ENCODE measurements at places on chromosomes 5 and 9. TPM values are rescaled to one million over a fixed set of nuclear protein-coding genes. Genes with fewer than 3 reads are reported as not detected.

- DNase-seq = no peak
Measured at GRCh38 chr9:72384710-72385485, 19.9 kb upstream of the ZFAND5 start.

- no peak for DNase-seq
Measured at GRCh38 chr5:178223828-178224335, 8.7 kb downstream of the PHYKPL start.

DNA sequence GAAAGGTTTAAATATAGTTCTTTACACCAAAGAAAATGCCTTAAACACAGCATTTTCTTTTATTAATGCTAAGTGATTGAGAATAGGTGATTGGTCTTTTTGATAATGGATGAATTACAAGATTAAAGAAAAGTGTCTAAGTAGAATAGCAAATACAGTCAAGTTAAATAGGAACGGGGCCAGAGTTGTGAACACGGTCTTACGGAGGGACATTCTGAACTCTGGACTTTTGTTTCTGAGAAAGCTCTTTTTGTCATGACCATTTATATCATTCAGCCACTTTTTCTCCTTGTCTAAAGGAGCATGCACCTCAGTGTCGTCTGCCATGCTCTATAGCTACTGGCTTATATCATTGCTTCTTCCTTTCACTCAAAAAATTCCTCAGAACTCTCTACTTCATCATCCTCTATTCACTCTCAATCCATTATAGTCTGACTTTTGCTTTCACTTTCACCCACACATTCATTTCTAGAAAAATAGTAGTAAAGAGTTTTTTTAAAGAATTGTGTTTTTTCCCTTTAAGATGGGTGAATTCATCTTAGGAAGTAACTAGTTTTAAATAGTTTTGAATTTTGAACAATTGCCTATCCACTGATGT is 263.0 kb upstream of the FBXL7 start:
- DNase-seq = no peak

DNA sequence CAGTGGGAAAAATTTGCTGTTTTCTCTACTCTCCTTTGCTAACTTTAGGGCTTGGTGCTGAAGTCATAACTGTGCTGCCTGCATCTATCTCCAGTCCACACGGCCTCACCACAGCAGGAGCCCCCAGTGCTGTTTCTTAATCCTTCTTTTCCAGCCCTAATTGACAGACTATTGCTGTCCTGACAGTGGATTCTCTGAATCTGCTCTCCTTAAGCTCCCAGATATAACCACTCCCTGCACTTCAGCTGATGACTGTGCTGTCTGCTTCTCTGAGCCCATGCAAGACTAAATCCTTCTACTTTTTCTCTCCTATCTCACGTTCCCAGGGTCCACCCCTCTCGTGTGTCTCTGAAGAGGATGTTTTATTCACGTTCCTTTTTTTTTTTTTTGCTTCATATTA is 19.7 kb upstream of the GRIA1 start:
- DNase-seq = no peak

DNA sequence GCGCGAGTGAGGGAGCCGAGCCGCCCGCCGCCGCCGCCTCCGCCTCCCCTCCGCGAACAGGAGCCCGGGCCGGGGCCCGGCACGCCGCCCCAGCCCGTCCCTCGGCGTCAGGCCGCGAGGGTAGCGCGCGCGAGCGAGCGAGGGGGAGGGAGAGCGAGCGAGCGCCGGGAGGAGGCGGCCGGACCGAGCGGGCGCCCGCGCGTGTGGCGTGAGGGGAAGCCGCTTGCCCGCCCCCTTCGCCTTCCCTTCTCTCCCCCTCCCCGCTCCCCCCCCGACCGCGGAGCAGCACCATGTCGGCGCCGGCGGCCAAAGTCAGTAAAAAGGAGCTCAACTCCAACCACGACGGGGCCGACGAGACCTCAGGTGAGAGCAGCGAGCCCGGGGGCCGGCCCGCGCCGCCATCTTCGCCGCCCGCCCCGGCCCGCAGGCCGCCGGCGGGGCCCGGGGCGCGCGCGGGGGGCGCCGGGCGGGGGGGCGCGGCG is 312 bp downstream of the SET start:
- peak; percentile 43 for DNase-seq

Gene TNFSF15
- 2.2 TPM for total RNA-seq

All from mucosa of gallbladder (tissue), 1 donor.